Stimulated activated CD4-positive, alpha-beta T cell treated with anti-CD3 and anti-CD28 coated beads, Interleukin-2, amount 100 ng/mL, for 24 hours (primary cell): ENCODE measurements at places on chromosomes 16 and 17.
A peak's percentile ranks its signal among the peaks of the same experiment; 100 is the strongest.

GRCh38 chr17:83024218-83024971, 55.0 kb upstream of the METRNL start:
- DNase-seq = no peak

DNA sequence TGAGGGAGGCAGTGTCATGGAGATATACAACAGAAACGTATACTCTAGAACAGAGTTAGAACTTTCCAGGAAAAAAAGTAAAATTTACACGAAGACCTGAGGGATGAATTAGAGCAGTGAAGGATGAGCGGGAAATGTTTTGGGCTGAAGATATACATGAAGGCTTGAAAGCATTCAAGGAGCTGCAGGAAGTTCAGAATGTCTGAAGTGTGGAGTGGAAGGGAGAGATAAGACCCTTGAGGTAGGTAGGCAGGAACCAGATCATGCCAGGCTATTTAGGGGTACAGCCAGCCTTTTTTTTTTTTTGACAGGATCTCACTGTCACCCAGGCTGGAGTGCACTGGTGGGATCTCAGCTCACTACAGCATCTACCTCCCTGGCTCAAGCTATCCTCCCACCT, 3.2 kb upstream of the NLK start:
- no peak for DNase-seq

- no peak for DNase-seq
Measured at GRCh38 chr16:72884573-72884972, 163.4 kb downstream of the ZFHX3 start.

GRCh38 chr17:58232707-58233156, 5.7 kb upstream of the LPO start:
- no peak for DNase-seq

DNA sequence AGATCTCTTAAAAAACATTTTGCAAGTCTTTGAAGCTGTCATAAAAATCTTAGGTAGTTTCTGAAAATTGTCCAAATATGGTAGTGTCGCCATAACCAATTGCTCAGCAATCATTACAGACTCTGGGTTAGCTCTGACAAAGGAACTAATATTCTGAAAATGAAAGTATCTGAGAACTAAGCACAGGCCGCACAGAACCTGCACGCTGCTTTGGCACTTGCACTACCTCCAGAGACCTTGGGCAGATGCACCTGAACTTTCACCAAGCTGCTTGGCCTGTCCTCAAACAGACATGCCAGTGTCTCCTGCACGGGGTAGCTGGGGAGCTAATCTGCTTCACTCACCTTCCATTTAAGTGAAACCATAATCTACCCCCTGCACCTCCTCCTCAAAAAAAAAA, 317.0 kb downstream of the MAF start:
- DNase-seq = no peak

DNA sequence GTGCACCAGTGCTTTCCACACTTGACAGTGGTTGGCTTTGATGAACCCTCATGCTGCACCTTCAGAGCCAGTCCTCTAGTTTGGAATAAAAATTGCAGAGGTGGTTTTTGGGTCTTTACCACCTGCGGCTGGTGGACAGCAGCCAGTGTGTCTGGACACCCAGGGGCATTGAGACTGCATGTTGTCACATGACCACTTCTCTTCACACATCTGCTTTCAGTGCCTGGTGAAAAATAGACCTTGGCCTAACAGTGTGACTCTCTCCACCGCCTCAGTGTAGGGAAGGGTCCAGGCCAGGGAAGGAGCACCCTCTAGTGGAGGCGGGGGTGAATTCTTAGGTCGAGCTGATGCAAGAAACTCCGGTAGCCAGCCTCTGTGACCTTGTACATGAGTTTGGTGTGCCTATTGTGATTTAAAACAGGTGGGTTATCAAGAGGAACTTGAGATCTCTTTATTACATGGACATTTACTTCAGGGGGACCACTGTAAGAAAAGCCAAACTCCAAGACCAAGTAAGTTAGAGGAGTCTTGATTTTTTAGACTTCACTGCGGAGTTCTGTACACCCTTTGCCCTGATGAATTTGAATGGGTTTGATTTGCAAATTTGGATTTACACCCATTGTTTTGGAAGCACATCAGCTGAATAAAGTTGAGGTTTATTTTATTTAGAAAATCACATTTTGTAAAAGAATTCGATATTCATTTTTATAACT, 17.9 kb downstream of the GOSR2 start:
- peak; percentile 74 for DNase-seq

GRCh38 chr16:69745232-69745612, 9.5 kb downstream of the NOB1 start:
- no peak for DNase-seq

DNA sequence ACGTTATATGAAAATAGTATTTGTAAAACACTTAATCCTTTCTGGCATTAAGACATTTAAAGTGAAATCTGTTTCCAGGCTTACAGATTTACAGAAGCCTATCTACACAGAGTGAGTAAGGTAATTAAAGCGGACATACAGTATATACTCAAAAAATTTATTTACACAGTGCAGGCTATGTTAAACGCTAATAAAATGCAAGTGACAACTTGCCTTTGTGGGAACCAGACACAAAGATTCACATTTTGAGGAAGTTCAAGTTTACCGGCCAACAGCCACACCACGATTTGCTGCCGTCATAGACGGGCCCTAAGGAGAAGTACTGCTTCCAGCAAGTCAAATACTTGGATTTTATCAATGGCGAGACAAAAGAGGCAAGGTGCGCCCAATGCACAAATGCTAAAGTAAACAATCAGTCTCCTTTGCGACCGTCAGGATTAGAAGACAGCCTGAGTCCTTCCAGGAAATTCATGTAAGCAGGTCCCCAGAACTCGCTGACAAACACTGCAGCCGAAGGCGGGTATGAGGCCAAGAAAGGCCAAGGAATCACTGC, 801 bp downstream of the VPS35 start:
- DNase-seq = no peak

DNA sequence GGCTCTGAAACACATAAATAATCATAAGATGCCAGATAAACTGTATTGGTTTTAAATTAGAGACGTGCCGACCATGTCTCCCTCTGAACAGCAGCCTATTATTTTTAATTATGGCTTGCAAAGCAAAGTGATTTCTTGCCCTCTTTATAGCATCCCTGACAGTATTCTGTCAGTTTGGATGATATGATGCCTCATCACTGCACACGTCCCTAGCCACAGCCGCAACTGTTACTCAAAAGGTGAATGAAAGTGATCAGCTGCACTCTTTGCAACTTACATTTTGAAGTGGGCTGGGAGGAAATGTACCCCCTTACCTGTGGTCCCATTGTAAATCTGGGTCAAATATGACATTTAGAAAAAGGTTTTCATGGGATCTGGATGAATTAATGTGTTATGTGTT, 389.9 kb downstream of the MAF start:
- no peak for DNase-seq

- DNase-seq = no peak
Measured at GRCh38 chr17:64255764-64256163, 7.3 kb downstream of the TEX2 start.

GRCh38 chr17:79850571-79851460, 11.6 kb upstream of the CBX4 start:
- DNase-seq = no peak

DNA sequence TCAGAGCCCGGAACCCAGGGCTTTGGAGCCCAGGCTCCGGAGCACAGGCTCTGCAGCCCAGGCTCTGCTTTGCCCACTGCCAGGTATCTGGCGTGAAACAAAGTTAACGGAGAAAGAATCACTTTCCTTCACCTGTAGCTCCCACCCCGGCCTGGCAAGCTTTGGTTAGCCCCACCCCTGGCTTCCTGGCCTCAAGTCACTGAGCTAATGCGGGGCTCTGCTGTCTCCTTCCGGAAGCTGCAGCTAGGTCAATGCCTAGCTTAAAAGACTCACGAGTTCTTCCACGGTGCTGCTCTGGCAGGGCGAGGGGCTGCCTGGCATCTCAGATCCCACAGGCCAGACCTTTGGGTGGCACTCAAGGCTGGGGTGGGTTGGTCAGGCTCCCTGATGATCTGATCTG, 21.1 kb upstream of the SPPL2C start:
- peak; percentile 8 for DNase-seq

DNA sequence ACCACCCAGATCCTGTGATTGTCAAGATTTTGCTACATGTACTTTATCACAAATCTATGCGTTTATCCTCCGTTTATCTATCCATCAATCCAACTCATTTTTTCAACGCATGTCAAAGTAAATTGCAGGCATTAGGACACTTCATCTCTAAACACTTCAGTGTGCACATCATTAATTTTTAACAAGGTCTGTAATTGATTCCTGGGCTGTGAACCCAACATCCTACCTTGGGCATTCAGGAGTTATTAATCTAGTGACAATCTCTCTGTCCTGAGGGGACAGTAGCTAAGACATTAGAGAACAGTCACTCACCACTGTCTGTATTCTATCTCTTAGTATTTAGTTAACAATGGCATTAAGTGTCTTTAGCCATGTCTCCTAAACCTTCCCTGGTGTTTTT, 264.7 kb downstream of the SOX9 start:
- no peak for DNase-seq

GRCh38 chr17:79036596-79036995, 12.6 kb downstream of the C1QTNF1 start:
- DNase-seq = no peak

- no peak for DNase-seq
Measured at GRCh38 chr17:78407387-78408000, 29.0 kb downstream of the PGS1 start.

DNA sequence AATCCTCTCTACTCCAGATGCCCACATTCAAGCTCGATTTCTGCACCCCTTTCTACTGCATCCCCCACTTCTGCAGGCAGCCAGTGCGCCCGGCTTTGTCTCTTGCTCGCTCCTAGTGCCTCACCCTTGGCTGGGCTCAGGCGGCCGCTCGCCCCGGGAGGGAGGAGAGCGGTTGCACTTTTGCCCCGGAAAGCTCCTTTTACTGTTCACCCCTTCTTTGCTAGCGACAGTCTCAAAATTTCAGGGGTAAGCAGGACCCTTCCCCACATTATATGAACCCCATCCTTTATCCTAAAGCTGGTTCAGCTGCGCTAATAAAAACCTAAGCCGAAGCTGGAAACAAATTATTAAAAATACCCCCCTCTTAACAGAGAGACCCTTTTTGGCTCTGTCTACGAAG, 1.0 kb downstream of the HOXB5 start:
- DNase-seq = no peak

DNA sequence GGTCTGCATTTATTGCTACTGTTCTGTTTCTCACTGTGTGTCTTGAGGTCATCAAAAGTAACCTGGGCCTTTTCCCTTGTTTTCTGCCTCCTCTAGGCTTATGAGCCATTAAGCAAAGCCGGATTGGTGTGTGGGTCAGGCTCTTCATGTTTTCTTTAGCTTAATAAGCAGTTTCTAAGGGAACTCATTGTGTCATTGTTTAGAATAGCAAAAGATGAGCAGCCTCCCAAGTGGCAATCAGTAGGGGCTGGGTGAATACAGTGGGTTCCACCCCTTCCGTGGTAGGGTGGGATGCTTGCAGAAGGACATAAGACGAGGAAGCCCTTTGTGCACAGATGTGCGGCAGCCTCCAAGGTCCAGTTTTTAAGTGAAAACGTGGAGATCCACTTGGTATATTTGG, 34.5 kb downstream of the ABCC1 start:
- DNase-seq = no peak

DNA sequence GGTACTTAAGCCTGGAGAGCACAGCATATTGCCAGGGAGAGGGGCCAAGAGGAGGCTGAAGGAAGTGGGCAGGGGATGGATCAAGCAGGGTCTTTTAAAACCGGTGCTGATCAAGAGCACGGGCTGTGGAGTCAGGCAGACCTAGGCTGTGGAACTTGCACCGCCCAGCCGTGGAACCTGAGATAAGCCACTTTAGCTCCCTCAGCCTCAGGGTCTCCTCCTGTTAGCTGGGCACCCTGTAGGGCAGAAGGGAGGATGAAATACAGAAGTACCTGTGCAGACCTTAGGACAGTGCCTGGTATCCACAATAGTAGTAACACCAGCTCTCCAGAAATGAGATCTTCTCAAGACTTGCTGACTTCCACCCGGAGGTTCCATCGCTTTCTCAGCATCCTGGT, 9.3 kb downstream of the ODAD4 start:
- no peak for DNase-seq

DNA sequence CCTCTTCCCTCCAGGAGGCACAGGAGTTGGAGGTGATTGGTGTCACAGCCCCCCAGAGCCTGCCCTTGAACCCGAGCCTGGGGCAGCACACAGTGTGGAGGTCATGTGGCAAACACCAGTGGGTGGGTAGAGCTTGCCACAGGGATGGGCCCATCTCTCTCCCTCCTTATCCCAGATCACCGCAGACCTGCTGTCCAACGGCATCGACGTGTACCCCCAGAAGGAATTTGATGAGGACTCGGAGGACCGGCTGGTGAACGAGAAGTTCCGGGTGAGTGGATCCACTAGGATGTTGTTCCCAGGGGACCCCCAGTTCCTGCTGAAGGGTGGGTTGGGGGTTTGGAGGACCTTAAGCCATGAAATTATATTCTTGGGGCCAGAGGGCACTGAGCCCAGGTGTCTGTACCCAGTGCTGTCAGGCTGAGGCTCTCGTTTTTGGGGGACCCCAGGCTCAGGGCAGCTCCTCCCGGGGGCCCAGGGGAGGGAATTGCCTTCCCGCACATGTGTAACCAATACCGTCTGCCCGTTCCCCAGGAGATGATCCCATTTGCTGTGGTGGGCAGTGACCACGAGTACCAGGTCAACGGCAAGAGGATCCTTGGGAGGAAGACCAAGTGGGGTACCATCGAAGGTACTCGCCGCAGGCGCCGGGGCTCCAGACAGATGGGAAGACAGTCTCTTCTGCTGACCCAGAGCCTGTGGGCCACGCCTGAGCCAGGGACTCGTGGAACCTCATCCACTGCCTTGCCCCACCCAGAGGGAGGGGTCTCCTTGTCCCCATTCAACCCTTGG, 351.9 kb downstream of the SEC14L1 start:
- peak; percentile 1 for DNase-seq

DNA sequence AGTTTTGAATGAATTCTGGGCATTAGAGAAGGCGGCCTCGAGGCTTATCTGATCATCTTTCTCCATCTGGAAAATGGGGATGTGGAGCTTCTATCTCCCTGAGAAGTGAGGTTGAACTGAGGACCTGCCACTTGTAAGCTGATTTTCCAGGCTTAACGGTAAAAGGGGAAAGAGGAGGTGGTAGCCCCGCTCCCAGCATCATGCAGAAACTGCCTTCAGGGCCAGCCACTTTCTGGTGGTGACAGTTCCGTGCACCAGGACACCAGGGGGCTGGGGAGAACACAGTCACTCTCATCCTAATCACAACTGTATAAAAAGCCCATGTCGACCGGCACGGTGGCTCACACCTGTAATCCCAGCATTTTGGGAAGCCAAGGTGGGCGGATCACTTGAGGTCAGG, 20.9 kb upstream of the CPSF4L start:
- DNase-seq = no peak

- DNase-seq = no peak
Measured at GRCh38 chr16:83470416-83470815, 337.4 kb upstream of the HSBP1 start.

GRCh38 chr17:83151442-83152226, 72.2 kb downstream of the METRNL start:
- DNase-seq = no peak

- no peak for DNase-seq
Measured at GRCh38 chr17:73302189-73302588, 9.6 kb downstream of the CDC42EP4 start.

- DNase-seq = no peak
Measured at GRCh38 chr17:1562176-1562643, 382 bp downstream of the PITPNA start.

- no peak for DNase-seq
Measured at GRCh38 chr17:50021681-50022370, 26.8 kb upstream of the DLX3 start.
